Stimulated activated CD8-positive, alpha-beta memory T cell treated with anti-CD3 and anti-CD28 coated beads, Interleukin-15, amount 100 ng/mL, for 48 hours (primary cell): ENCODE measurements at places on chromosomes 1 and 21.
A peak's percentile ranks its signal among the peaks of the same experiment; 100 is the strongest.

GRCh38 chr1:214285610-214286440 lies 4.9 kb downstream of the SMYD2 start:
- no peak for DNase-seq

GRCh38 chr1:83802023-83802422 lies 196.9 kb downstream of the TTLL7 start:
- no peak for DNase-seq

DNA sequence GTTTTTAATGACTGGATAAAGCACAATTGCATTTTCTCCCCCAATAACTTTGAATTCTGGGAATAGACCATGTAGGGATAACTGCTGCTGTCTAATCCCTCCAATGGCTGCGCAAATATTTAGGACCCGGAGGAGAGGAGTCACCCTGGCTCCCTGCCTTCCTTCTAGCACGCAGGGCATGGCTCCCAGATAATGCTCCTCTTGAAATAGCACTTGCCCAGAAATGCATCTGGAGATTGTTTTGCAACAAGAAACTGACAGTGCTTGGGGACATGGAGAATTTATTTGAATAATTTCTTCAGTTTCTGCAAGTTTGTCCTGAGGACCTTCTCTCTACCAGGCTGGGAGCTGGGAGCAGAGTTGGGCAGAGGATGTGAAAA lies 83.5 kb downstream of the MAN1C1 start:
- no peak for DNase-seq

DNA sequence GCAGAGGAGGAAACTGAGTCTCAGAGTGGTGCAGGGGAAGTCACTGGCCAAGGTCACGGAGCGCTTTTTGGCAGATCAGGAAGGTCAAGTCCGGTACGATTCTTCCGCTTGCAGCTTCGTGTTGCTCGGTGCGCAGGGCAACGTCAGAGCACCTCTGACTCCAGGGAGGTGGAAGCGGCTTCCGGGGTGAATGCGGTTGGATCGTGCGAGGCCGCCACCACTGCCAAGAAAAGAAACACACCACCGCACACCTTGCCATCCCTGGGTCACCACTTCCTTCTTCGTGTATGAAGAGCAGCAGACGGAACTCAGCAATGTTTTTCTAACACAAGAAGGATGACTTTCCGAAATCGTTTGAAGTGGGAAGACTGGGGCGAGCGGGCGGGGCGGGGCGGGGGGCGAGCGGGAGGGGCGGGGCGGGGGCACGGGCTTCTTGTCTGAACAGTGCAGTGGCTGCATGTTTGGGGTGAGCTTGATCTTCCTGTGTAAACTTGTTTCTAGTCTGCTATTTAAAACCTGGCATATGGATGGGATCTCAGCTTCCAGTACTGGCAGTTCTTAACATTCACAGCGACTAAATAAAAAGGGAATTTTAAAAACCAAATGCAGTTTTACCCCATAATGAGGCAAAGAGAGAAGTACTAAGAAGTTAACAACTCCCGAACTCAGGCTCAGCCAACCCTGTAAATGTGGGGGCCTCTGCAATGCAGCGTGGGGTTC lies 300.0 kb downstream of the RRAGC start:
- DNase-seq = peak; percentile 77

DNA sequence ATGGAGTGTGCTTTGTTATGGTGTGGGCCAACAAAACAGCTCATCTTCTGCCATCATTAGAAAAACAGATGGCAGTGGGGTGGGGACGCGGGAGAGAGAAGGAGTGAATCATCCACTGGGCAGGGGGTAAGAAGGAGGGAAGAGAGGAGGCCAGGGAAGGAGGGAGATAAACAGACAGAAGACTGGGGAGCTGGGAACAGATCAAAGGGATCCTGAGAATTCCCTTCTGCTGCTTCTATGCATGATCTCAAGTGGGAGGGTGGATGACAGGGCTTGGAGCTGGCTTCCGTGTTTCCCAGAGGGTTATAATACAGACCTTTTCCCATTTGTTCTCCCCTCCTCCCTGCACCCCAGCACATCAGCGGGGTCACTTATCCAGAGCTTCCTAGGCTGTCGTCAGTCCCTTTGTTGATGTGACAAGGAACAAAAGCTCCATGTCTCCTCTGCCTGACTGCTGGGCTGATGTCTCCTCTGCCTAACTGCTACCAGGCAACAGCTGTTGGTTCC lies 338.6 kb downstream of the PAPPA2 start:
- no peak for DNase-seq

- DNase-seq = no peak
Measured at GRCh38 chr1:169108223-169108622, 1.7 kb downstream of the ATP1B1 start.

GRCh38 chr1:9472386-9473031 lies 66.8 kb upstream of the SLC25A33 start:
- no peak for DNase-seq

DNA sequence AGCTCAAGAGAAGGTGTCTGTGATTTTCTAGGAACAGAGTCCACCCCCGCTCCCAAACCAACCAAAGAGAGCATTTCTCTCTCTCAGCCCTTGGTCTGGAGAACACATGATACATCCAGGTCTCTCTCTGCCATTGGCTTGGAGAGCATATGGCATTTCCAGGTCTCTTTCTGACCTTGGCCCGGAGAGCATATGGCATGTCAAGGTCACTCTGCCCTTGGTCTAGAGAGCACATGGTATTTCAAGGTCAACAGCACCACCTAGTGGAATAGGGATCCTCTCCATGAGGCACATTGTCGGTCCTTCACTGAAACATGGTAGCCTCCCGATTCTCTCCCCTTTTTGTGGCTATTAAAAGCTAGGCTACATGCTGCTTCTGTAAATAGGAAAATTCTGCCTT lies 437.7 kb upstream of the OLFM3 start:
- no peak for DNase-seq

DNA sequence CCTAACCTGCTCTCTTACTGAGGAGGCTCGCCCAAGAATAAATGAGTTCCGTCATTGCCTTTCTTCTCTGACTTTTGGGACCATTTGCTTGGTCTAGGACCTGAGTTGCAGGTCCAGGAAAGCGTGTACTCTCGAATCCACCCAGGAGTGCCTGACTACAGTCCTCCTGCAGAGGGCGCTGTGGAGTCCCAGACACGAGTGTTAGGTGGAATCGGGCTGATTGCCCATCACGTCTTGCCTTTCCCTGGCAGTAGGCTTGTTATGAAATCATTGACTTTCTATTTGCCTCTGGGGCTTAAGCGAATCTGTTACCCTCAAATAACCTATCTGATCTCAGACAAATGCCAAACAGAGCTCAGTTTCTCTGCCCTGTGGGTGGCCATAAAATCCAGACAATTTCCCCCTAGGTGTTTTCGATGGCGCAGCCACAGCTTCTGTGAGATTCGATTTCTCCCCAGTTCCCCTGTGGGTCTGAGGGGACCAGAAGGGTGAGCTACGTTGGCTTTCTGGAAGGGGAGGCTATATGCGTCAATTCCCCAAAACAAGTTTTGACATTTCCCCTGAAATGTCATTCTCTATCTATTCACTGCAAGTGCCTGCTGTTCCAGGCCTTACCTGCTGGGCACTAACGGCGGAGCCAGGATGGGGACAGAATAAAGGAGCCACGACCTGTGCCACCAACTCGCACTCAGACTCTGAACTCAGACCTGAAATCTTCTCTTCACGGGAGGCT lies at the start of gene IL20:
TSS of gene IL20 (plus strand) at position 685 of the 733 bp plus-strand sequence. CDS start 230 bp downstream, outside the sequence.
- DNase-seq = peak; percentile 75

GRCh38 chr1:221801251-221801661 lies 59.4 kb upstream of the DUSP10 start:
- no peak for DNase-seq

DNA sequence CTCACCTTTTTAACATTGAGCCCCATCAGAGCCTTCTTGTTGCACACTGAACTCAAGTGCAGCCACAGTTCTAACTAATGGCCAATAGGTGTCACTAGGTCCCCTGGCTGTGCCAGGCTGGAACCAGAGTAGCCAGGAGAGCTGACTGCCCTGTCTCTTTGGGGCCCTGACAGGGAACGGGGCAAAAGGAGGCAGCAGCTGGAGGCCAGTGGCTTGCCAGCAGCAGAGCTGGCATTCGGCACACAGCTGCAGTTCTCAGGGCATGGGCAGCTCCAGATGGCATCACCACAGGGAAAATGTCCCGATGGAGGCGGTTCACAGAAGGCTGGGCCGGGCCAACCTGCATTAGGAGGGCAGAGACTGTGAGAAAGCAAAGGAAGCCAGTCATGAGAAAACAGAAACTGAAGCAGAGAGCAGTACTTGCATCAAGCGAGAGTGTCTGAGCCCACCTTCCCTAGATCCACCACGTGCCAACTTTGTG lies 188.6 kb downstream of the FCRL5 start:
- DNase-seq = no peak

DNA sequence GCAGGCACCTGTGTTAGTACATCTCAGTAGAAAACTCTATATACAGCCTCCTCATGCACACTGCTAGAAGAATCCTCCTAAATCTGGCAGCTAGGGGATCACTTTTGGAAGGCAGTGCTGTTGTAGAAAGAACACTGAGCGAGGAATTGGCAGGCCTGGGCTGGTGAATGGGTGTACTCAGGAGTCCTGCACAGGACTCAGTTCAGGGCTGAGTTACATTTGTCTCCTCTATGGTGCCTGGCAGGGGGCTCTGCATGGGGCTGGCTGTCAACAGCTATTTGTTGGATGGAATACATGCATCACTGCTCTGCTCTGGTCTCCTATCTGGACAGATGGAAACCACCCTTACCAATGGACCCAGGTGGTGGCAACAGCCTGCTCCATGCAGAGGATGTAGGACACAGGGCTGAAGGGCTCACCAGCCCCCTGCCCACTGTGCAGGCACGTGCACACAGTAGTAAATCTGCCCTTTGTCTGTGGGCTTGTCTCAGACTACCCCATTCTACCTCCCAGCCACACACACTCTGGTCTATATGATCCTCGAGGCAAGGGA lies 74.2 kb downstream of the LRIG2 start:
- DNase-seq = no peak

- DNase-seq = no peak
Measured at GRCh38 chr1:225319871-225320270, 108.0 kb downstream of the LBR start.
